ENCODE measurements at places on chromosomes 5 and 9. TPM values are rescaled to one million over a fixed set of nuclear protein-coding genes. Genes with fewer than 3 reads are reported as not detected.

NTRK2 gene
- 116 TPM for polyA plus RNA-seq

DNA sequence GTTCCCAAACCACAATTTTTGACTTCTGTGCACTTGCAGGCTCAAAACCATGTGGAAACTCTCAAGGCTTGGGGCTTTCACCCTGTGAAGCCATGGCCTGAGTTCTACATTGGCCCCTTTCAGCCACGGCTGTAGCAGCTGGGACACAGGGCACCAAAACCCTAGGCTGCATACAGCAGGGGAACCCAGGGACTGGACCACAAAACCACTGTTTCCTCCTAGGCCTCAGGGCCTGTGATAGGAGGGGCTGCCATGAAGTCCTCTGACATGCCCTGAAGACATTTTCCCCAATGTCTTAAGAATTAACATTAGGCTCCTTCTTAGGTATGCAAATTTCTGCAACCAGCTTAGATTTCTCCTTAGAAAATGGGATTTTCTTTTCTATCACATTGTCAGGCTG, 312.1 kb upstream of the TUSC1 start:
- no peak for DNase-seq

SPINK13 gene
- polyA plus RNA-seq: 0.31 TPM

DNA sequence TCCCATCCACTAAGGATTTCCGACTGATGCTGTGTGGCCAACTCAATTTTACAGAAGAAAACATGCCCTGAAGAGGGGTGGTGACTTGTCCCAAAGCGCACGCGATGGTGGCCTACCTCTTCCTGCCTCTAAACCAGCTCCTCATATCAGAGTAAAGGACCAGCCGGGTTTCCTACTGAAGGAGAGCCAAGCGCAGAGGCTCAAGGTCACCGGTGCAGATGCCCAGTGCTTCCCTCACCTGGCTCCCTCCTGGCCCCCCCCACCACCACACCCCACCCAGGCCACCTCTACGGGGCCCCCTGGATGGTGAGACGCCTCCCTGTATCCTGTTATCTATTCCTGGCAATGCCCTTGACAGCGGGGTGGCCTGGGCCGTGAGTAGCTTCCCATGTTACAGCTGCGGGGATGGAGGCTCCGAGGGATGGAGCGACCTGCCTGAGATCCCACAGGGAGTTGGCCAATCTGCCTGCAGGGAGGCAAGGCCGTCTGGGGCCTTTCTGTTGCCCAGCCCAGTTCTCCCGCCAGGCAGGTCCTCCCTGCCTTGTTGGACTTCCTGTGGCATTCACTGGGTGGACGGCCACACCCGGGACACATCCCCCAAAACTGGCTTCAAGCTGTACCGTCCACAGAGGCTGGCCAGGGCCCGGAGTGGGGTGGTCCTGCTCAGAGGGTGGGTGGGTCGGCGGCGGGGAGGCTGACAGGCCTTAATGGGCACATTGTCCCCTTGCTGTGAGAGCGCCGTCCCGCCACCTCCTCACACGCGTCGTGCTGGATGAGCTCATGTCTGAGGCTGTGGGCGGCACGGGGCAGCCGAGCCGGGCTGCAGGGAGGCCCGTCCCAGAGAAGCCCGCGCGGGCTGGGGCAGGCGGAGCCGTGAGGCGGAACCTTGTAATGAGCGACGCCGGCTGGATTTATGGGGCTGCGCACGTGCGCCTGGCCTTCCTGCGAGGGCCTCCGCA, 72.5 kb downstream of the MACROH2A1 start:
- DNase-seq: peak; percentile 28

DDX4 gene
- not detected for polyA plus RNA-seq

PRR16 gene
- polyA plus RNA-seq: 6.1 TPM

SNAPC4 gene
- polyA plus RNA-seq: 10.6 TPM

DNA sequence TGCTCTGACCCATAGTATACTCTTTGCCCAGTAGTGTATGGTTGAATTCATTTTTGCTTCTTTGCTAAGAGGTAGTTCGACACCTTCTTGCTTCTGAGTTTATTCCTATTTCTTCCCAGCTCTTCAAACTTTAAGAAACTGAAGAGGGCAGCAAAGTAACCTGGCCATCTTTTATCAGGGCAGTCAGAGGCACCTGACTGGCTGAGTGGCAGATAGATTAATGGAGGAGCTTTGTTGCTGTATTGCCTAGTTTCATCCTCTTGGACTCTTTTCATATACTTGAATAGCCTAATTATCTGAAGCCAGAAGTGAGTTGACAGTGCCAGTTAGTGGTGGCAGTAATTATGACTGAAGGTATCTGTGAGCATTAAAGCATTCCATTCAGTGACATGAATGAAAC, 82.5 kb downstream of the UHRF2 start:
- DNase-seq: no peak

Data from right renal pelvis (tissue), 4 donors.